Activated CD4-positive, alpha-beta T cell treated with anti-CD3 and anti-CD28 coated beads, Interleukin-2, amount 10 ng/mL, durations not matched to agents 7 days and 5 days (primary cell): ENCODE measurements at places on chromosomes 12 and 14. TPM values are rescaled to one million over a fixed set of nuclear protein-coding genes. Genes with fewer than 3 reads are reported as not detected.

RTN1 gene
- not detected for total RNA-seq

MAP3K12 gene
- 26.1 TPM for total RNA-seq

DLST gene
- total RNA-seq: 106 TPM

RBM25 gene
- 100 TPM for total RNA-seq

KRT2 gene
- 0.10 TPM for total RNA-seq

ALDH1L2 gene
- total RNA-seq: 0.20 TPM

FOXM1 gene
- total RNA-seq: 131 TPM

CCDC88C gene
- 193 TPM for total RNA-seq

DPY19L2 gene
- 0.40 TPM for total RNA-seq

GRCh38 chr12:2710701-2711100, 84.1 kb upstream of the FKBP4 start:
- DNase-seq: no peak

DNA sequence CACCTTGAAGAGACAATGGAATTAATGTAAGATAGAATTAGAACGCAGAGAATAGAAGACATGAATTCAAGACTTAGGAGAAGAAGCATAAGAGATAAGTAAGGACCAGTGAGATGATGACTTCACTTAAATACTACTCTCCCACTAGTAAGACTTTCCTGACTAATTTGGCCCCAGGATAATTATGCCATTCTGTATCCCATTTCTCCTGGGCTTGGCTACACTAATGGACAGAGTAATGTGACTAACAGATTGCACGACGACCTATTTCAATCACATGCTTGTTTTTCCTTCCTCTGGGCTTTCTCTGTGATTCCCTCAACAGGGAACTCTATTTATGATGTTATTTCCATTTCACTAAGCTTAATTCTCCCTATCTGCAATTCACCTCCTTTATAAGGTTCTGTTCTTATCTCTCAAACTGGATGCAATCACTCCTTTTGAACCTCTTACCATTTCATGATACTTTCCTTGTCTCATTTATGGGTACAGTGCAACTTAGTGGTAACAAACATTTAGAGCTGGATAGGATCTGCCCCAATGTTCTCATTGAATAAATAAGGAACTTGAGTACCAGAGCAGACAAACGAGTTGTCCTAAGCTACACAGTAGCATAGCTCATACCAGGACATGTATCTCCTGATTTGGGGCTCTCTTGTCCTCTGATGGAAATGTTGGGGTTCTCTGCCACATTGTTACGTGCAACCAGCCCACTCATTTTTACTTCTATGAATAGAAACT, 102.7 kb downstream of the BTG1 start:
- DNase-seq: no peak

DNA sequence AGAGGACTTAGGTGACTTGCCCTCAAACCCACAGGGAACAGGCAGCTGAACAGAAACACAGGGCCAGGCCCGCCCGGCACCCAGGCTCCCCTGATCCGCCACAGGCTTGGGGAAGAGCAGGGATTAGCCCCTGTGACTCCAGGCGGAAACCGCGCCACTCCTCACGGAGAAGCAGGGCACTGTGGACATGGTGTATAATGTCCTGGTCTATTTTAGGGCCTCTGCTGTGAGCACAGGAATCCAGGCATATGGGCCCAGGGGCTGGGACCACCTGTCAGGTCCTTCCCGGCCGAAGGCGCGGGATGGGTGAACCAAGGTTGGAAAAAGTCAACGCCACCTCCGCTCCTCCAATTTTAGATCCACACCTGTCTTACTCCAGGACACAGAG, 34.6 kb upstream of the MEG3 start:
- DNase-seq: no peak

DNA sequence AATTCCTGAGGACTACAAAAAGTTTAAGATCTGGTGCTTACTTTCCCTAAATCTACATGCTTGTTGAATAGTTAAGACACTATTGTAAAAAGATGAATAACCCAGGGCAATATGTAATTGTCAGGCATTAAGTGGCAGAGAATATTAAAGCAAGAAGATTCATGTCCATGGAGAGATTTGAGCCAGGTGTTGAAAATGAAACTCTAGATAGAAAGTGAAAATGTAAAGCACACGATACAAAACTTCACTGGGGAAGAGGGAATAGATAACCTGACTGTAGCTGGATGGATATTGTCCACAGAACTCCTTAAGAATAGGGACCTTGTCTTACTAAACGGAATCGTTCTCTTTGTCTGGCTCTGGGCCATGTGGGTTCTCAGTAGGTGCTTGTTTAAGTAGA, 5.0 kb downstream of the CAND1 start:
- no peak for DNase-seq

DNA sequence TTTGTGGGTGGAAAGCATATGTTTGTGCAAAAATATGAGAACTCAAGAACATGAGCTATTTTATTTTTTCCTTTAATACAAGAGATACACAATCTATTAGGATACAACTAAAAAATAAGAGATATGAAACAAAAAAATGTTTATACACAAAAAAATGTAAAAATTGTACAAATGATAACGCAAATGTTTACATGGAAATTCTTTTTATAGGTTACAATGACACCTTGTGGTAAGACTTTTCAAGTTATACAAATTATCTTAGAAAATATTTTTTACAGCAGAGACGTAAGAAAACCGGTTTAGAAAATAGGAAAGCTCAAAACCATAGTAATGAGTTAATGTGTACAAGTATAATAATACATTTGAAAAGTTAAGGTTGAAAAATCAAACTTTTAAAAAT, 25.5 kb downstream of the CEP83 start:
- DNase-seq: no peak

- no peak for DNase-seq
These were observed 53.7 kb upstream of the GPATCH2L start for GRCh38 chr14:76098047-76098446.

DNA sequence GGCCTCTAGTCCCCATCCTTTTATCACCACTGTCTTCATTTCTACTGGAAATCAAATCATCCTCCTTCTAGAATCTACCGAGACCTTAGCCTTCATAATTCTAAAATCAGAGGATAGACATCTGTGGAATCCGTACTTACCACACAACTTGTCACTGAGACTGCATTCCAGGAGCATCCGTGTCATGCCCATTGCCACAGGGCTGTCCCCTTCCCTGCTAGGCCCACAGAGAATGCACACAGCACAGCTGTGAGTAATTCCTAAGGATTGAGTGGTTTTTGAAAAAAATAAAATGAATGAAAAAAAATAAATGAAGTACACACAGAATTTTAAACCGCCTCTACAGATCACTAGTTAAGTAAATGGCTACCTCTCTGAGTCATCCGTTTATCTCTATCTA, 21.0 kb upstream of the MAGOHB start:
- no peak for DNase-seq

- no peak for DNase-seq
These were observed 77.1 kb downstream of the PRKAB1 start for GRCh38 chr12:119744900-119745606.

DNA sequence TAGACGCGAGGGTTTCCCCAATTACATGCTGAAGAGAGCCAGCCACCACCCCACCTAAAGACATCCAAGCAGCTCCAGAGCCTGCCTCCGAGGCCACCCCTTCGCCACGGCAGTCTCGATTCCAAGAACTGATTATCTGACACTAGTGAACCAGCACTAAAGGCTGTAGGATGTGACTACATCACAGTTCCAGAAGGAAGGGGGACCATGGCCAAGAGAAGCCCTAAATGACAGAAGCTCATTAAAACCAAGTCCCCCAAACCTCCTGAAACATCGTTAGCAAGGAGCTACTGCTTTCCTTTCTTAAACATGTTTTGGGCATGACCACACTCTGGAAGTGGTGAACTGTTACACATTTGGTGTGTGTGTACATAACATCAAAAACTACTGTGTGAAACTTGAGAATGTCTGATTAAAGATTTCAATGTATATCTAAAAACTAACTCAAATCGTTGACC, 88.2 kb downstream of the DUSP16 start:
- DNase-seq: no peak

GRCh38 chr12:29088611-29089219, 60.4 kb upstream of the FAR2 start:
- DNase-seq: no peak

DNA sequence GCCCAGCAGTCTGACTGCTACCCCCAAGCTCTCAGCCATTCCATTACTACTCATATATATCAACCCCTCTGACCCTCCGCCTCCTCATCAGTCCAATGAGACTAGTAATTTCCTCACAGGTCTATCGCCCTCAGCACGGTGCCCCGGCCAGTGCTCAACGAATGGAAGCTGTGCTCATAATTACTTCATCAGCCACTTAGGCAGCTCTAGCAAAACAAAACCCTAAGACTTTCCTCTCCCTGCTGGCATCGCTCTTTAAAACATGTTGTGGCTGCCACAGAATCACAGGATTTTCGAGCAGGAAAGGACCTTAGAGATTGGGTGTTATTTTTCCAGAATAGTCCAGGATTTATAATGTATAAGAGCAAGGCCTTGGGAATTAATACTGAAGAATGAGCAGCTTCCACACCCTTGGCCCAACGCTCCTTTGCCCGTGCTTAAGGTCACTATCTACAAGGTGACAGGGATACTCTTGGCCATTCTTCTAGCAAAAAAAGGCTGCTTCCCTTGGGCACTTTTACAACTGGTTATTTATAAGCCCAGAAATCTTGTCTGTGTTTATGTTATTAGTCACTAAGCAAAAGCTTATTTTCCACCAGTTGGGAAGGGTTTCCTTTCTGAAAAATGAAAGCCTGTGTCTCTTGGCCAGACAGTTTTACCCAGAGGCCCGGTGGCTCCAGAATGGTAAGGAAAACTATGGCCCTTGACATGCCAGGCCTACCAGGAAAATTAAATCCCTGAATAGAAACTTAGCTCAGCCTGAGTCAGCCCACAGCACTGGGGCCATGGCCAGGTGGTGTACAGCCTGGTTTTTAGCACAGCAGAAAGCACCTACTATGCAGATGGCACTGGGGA, 47.9 kb downstream of the NUAK1 start:
- no peak for DNase-seq

DNA sequence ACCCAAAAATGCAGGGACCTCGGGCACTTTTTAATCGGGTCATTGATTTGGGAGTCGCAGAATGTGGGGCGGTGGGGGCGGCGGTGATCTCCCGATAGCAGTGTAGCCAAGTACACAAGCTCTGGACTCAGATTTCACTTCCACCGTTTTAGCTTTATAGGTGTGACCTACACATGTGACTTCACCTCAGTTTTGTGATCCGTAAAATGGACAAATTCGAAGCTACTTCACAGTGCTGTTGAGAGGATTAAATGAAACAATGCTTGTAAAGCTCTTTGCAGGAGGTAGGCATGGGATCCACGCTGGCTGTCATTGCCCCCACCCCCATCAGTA, 478 bp downstream of the RITA1 start:
- no peak for DNase-seq

DNA sequence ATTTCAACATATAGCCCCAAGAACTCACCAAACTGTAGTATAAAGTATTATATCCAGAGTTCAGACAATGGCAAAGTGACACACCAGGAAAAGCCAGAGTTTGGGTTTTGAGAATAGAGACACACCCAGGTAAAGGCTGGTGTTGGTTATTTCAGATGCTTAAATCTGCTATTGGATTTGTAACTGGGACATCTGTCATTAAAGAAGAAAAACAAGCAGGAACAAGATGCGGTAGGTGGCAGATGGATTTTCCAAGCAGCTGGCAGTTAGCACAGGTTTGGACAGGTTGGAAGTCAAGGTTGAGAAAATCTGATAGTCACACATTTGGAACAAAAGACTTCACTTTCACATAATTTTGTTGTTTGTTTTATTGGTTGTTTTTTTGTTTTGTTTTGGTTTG, 14.4 kb upstream of the CDK17 start:
- DNase-seq: no peak

GRCh38 chr14:70168406-70168805, 20.3 kb downstream of the SLC8A3 start:
- DNase-seq: no peak

GRCh38 chr14:31568671-31569070, 7.5 kb downstream of the NUBPL start:
- no peak for DNase-seq

DNA sequence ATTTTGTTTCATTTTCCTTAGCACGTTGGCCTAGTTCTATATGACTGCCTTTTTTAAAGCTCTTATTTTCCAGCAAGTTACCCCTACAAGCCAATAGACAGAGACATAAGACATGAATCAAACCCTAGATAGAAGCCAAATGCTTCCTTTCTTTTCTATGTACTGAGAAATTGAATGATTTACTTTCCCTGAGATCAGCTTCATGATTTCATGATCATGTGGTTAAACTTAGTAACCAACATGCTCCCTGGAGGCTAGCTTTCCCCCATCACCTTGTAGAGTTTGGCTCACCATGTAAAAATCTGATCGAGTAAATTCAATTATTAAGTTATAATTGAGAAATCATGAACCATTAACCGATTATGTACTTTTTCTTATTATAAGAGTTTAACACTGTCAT, 148.1 kb upstream of the LRIG3 start:
- no peak for DNase-seq

DNA sequence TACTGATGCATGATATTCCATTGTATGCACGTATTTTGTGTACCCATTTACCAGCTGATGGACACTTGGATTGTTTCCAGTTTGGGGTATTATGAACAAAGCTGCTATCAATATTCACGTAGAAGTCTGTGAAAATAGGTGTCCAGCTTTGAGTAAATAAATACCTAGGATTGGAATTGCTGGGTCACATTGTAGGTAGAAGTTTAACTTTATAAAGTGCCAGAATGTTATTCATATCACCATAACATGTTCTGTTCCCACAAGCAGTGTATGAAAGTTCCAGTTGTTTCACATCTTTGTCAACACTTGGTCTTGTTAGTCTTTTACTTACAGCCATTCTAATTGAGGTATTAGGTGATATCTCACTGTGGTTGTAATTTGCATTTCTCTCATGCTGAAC, 108.0 kb upstream of the METAP2 start:
- no peak for DNase-seq

DNA sequence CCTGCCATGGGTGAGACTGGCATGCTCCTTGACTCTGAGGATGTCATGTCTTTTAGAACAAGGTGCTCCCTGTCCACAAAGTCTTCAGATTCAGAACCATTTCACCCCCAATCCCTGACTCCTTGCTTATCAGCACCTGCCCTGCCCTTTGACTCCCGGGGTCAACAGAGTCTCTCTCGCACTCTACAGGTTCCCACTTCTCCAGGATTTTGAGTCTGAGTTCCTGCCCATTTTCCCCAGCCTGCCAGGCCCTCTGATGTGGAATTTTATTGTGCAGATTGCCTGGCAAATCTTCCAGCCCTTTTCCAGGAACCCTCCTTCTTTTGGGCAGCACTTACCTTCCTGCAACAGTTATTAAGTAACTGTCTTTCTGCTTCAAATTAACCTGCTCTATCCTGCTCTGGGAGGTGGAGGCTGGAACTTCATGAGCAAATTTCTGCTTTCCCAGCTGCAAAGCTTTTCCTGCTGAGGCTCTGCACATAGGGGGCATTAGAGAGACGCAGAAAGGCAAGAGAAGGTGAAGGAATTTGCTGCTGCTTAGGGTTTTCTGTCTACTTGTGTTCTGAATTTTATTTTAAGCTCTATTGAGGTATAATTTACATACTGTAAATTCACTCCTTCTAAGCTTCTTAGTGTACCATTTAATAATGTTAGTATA, 259.1 kb downstream of the PCNX1 start:
- no peak for DNase-seq

GRCh38 chr12:70351076-70351475, 15.0 kb upstream of the KCNMB4 start:
- DNase-seq: no peak

GRCh38 chr12:108881953-108882352, 2.1 kb downstream of the DAO start:
- no peak for DNase-seq

- peak; percentile 44 for DNase-seq
These were observed 677 bp downstream of the ATP2A2 start for GRCh38 chr12:110281549-110282299.

- DNase-seq: no peak
These were observed 16.6 kb upstream of the KLRF1 start for GRCh38 chr12:9810671-9811070.
